ENCODE measurements at places on chromosomes 5 and 9.
A peak's percentile ranks its signal among the peaks of the same experiment; 100 is the strongest.

GRCh38 chr5:132775476-132775961, 1.5 kb downstream of the SEPTIN8 start:
- no peak for DNase-seq

- no peak for DNase-seq
Measured at GRCh38 chr9:97895211-97895610, 27.1 kb downstream of the TRMO start.

GRCh38 chr5:39902626-39903025, 477.8 kb upstream of the DAB2 start:
- DNase-seq: no peak

DNA sequence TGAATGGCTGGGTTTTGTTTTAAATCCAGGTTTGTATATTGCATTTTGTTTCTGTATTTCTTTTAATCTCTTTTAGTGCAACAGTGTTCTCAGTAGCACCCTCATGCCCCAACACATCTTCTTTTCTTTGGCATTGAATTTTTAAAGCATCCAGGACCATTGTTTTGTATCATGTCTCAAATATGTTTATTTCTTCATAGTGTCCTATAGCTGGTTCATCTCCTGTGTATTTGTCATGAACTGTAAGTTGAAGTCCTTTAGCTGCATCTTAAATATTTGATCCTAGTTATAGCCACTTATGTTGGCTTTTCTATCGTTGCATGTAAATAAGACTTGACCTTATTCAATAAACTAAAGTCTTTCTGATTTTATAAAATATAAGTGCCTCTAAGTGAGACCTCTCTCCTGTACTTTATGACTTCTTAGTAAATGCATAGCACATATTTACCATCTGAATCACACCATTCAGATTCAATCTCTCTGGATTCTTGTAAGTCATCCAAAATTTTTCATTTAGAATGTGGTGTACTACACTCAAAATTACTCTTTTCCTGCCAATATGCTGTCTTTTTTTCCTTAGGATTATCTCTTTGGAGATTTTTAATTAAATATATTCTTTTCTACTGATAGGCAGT, 21.0 kb upstream of the ERCC6L2 start:
- no peak for DNase-seq

- no peak for DNase-seq
Measured at GRCh38 chr9:8622222-8622802, 822.7 kb upstream of the DMAC1 start.

GRCh38 chr5:59673438-59674058, 220.0 kb downstream of the PDE4D start:
- peak; percentile 68 for DNase-seq

GRCh38 chr5:29805804-29806203, 1387.7 kb upstream of the CDH6 start:
- DNase-seq: no peak
